ENCODE measurements at places on chromosomes 11 and 22. TPM values are rescaled to one million over a fixed set of nuclear protein-coding genes. Genes with fewer than 3 reads are reported as not detected.

GRCh38 chr11:76634886-76635285 lies 35.7 kb downstream of the LRRC32 start:
- no peak overlapping the region for H3K27ac ChIP-seq
- peak; percentile 47 for DNase-seq
- H3K4me3 ChIP-seq = no peak overlapping the region
- H3K27me3 ChIP-seq = no peaks in the 10 kb centered on the region

MS4A3 gene
- total RNA-seq = not detected

GRCh38 chr11:1203505-1204271 lies 19.2 kb upstream of the MUC5B start:
- no peak overlapping the region for H3K4me3 ChIP-seq
- H3K27ac ChIP-seq = no peak overlapping the region
- no peaks in the 10 kb centered on the region for H3K36me3 ChIP-seq
- H3K27me3 ChIP-seq = peaks cover 35% of the 10 kb centered on the region

CNTF gene
- 1.2 TPM for total RNA-seq

CCDC116 gene
- 0.69 TPM for total RNA-seq

- no peak for DNase-seq
- H3K27ac ChIP-seq = no peak overlapping the region
- no peak overlapping the region for H3K4me3 ChIP-seq
- no peaks in the 10 kb centered on the region for H3K36me3 ChIP-seq
- no peaks in the 10 kb centered on the region for H3K4me1 ChIP-seq
These were observed 4.9 kb upstream of the SPECC1L start for GRCh38 chr22:24265734-24266133.

DNA sequence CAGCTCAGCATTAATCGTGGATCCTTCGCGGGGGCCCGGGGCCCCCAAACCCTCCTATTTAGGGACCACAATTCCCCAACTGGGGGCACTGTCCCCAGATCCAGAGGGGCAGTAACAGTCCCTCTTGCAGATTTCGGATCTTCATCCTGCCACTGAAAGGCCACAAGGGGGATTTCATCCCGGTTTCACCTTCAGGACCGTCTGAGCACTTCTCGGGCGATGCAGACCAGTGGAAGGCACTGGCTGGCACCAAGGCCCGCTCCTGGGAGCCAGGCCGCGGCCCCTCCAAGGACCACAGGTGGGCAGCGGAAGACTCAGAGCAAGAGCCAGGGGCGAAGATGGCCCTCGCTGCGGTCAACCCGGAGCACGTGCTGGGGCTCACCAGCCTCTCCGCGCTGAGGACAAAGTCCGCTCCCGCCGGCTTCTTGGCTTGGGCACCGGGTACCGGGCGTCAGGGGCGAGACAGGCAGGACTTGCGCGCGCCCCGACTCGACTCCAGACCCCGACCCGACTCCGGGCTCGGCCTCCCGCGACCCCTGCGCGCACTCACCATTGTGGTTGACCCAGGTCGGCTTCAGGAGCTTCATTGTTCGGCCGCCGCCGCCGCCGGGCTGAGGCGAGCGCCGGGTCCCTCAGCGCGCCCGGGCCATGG lies 517 bp downstream of the HIRA start:
- DNase-seq = peak; percentile 70
- H3K27ac ChIP-seq = peak overlapping the region; percentile 78
- H3K36me3 ChIP-seq = peaks cover 16% of the 10 kb centered on the region
- peaks cover 32% of the 10 kb centered on the region for H3K4me1 ChIP-seq

DNA sequence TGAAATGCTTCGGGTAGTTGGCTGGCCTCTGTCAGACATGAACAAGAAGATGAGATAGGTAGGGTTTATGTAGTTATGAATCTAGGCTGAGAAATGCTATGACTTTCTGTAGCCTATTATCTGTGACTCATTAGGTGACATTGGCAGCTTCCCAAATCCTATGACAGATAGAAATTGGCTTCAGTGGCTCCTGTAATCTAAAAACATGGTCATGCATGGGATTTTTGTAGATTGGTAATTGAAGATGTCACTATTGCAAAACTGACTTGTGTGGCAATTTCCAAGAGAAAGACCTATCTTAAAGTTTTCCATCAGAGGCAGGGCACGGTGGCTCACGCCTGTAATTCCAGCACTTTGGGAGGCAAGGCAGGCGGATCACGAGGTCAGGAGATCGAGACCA lies 29.4 kb upstream of the GRIK4 start:
- DNase-seq = no peak
- H3K4me3 ChIP-seq = no peak overlapping the region
- no peaks in the 10 kb centered on the region for H3K27me3 ChIP-seq
- no peak overlapping the region for H3K27ac ChIP-seq
- peaks cover 87% of the 10 kb centered on the region for H3K36me3 ChIP-seq

FDXACB1 gene
- total RNA-seq = 1.9 TPM

PRRG4 gene
- 12.6 TPM for total RNA-seq

DNA sequence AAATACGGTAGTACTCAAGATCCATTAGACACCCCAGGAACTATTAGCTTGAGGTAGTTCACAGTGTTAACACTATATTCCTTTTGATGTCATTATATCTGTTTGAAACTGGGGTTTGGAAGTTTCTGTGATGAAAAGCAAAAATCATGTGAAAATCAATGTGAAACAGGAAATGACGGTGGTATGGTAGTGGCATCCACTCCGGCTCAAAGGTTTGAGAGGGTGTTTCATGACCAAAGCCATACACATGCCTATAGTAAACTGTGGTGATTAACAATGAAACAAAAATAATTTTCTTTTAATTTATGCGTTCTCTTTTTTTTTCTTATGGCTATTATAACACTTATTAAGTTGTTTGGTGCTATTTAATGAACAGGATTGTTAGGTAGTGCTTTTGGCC lies 10.9 kb downstream of the RAB38 start:
- H3K27ac ChIP-seq = no peak overlapping the region
- DNase-seq = no peak
- no peaks in the 10 kb centered on the region for H3K27me3 ChIP-seq
- no peaks in the 10 kb centered on the region for H3K4me1 ChIP-seq

TRIM49 gene
- not detected for total RNA-seq

FAM111B gene
- total RNA-seq = 0.87 TPM

DNA sequence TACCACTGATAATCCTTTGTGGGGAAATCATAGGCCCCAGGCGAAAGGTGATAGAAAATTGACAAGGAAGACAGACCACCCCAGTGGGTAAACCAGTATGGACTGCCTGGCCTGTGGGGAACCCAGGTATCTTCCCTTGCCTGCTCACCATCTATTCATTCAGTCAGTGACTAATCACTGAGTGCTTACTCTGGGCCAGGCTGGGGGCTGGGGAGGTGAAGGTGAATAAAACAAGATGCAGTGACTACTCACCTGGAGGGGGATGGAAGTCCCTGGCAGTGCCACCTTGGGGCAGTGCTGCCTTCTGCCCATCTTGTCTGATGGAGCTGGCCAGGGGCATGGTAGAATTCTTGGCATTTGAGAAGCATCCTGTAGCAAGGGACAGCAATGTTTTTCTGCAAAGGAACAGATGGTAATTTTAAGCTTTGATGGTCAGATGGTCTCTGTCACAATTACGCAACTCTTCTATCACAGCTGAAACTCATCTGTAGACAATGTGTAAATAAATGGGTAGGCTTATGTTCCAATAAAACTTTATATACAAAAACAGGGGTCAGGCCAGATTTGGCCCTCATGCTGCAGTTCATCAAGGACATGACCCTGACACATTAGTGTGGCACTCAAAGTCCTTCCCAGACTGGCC lies 4.6 kb downstream of the ISX start:
- no peaks in the 10 kb centered on the region for H3K27me3 ChIP-seq
- no peak for DNase-seq
- H3K4me1 ChIP-seq = no peaks in the 10 kb centered on the region

SF3A1 gene
- total RNA-seq = 164 TPM

- no peak overlapping the region for H3K4me3 ChIP-seq
- no peaks in the 10 kb centered on the region for H3K36me3 ChIP-seq
- DNase-seq = peak; percentile 86
- H3K27me3 ChIP-seq = no peaks in the 10 kb centered on the region
- no peak overlapping the region for H3K27ac ChIP-seq
These were observed 104.7 kb downstream of the KIAA1671 start for GRCh38 chr22:25057013-25057881.

- H3K27me3 ChIP-seq = no peaks in the 10 kb centered on the region
- H3K27ac ChIP-seq = no peak overlapping the region
- H3K36me3 ChIP-seq = peaks cover 35% of the 10 kb centered on the region
- no peak overlapping the region for H3K4me3 ChIP-seq
These were observed 29.9 kb downstream of the MED15 start for GRCh38 chr22:20537325-20537756.

GRCh38 chr11:27506200-27507182 lies at the start of gene LIN7C:
TSS of gene LIN7C (minus strand) at chr11:27506769. CDS start at chr11:27506752, 17 bp downstream.
- peaks cover 27% of the 10 kb centered on the region for H3K4me1 ChIP-seq
- DNase-seq = peak; percentile 97
- peak within 1 kb of the TSS; percentile 94 for H3K27ac ChIP-seq
- no peaks in the 10 kb centered on the region for H3K27me3 ChIP-seq
- peak within 1 kb of the TSS; percentile 97 for H3K4me3 ChIP-seq

DNA sequence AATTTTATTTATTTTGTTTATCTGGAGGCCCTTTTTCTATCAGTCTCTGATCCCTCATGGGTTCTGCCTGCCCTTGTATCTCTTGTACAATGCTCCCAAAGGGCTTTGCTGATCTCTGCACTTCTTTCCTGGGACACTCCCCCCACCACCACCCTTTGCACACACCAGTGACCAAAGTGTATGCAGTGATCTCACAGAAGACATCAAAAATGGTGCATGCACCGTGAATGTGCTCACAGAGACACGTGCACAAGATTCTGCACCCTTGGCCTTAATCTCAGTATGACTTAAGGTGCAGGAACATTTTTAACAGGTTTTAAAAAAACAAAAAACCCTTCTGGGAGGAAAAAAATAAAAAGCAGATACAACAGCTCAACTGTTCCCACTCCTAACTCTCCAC lies 12.2 kb upstream of the ADSL start:
- H3K27ac ChIP-seq = no peak overlapping the region
- no peak overlapping the region for H3K4me3 ChIP-seq
- no peaks in the 10 kb centered on the region for H3K27me3 ChIP-seq
- peaks cover 14% of the 10 kb centered on the region for H3K36me3 ChIP-seq

GRCh38 chr22:36419177-36419911 lies 31.6 kb upstream of the MYH9 start:
- H3K27ac ChIP-seq = peak overlapping the region; percentile 72
- peak overlapping the region; percentile 29 for H3K4me3 ChIP-seq
- H3K36me3 ChIP-seq = no peaks in the 10 kb centered on the region
- no peak for DNase-seq

DNA sequence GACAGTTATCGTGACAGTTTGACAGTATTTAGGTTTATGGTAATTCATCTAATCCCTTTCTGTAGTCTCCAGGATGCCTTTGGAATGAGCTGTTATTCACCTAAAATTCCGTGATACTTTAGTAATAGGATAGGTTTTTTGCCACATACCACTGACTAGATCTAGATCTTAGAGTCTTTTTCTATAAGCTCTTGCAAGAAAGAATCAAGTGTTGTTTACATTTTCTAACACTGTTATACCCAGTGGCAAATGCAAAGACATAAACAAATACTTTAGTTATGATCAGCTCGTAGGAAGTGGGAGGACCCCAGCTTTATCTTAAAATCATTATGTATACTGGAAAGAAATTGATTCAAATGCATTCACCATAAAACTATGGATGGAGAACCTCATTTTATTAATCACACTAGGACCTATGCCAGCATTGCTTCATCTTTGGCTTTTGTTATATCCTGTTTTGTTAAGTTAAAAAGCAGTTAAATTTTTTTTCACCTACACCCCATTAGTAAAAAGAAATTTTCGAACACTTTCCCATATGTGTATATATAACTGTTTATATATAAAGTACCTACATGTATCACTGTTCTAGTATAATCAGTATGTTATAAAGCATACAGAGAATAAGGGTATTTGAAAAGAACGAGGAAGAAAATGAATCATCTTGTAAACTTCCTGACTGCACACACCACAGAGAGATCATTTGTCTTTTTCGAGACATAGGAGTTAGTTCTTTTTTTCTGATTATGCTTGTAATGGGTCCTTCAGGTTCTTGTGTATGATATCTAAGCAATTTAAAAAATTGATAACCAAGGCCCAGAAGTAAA lies 60.9 kb downstream of the PDHX start:
- peaks cover 9% of the 10 kb centered on the region for H3K4me1 ChIP-seq
- no peak overlapping the region for H3K27ac ChIP-seq
- no peaks in the 10 kb centered on the region for H3K27me3 ChIP-seq
- DNase-seq = no peak
- H3K36me3 ChIP-seq = peaks cover 9% of the 10 kb centered on the region
- H3K4me3 ChIP-seq = no peak overlapping the region

GRCh38 chr22:17982572-17983141 lies 41.7 kb downstream of the MICAL3 start:
- peaks cover 20% of the 10 kb centered on the region for H3K4me1 ChIP-seq
- H3K36me3 ChIP-seq = no peaks in the 10 kb centered on the region
- H3K27ac ChIP-seq = no peak overlapping the region
- H3K27me3 ChIP-seq = no peaks in the 10 kb centered on the region
- no peak for DNase-seq

C11orf16 gene
- total RNA-seq = not detected

DNA sequence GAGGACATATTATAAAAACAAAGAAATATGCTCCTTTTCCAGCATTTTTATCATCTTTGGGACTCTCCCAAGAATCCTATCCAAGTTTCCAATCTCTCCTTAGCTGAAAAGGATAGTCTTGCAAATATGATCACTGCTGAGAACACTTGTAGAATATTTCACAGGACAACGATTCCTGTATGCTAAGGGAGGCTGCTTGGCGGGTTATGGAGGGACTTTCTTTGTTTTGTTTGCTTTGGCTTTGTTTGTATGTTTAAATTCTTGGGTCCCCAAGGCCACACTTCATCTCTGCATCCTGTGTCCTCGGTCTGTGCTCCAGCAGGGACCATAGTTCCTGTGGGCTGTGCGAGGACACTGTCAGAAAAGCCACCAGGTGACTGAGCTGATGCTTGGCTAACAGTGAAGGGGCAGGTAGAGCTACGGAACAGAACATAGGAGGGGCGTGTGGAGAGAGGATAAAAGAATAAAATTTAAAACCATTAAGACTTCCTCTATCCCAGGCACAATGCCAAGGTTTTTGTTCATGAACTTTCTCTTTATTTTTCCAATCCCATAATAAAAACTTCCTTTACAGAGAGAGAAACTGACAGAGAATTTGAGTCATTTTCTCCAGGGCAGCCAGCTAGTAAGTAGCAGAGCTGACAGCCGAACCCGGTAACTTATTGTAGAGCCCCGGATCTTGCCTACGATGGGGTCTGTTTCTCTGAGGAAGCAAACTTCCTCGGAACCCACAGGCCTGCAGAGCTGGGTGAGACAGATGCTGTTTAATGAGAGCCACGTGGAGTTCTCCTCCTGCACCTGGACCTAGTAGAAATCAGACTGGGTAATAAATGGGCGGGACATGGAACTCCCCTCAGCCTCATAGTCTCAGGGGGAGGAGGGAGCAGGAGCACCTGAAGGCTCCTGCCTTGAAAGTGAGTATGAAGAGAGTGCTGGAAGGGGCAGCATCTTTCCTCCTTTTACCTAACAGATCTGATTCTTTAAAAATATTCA lies at the start of gene IZUMO1R:
Gene IZUMO1R, plus strand, starts transcription at position 615 of the 993 bp plus-strand sequence. CDS start 1,057 bp downstream, outside the sequence.
- no peaks in the 10 kb centered on the region for H3K36me3 ChIP-seq
- DNase-seq = no peak
- H3K4me3 ChIP-seq = no peak within 1 kb of the TSS

GRCh38 chr11:12045914-12046635 lies 37.6 kb upstream of the DKK3 start:
- H3K4me1 ChIP-seq = peaks cover 25% of the 10 kb centered on the region
- DNase-seq = no peak
- H3K27ac ChIP-seq = no peak overlapping the region
- H3K36me3 ChIP-seq = no peaks in the 10 kb centered on the region
- H3K27me3 ChIP-seq = no peaks in the 10 kb centered on the region

Measured in upper lobe of right lung (tissue), 1 donor.